ENCODE measurements at places on chromosomes 6 and 20. TPM values are rescaled to one million over a fixed set of nuclear protein-coding genes. Genes with fewer than 3 reads are reported as not detected.

HNF4A gene
- 0.93 TPM for polyA plus RNA-seq

RGS17 gene
- 2.7 TPM for polyA plus RNA-seq

- H3K4me1 ChIP-seq, result peaks cover 8% of the 10 kb centered on the region
- no peaks in the 10 kb centered on the region for H3K36me3 ChIP-seq
- no peak overlapping the region for H3K27ac ChIP-seq
- DNase-seq, result no peak
These were observed 161.5 kb downstream of the KIF6 start for GRCh38 chr6:39563566-39564311.

GRCh38 chr6:5677219-5678000, 329.3 kb downstream of the NRN1 start:
- H3K36me3 ChIP-seq, result no peaks in the 10 kb centered on the region
- peaks cover 7% of the 10 kb centered on the region for H3K4me1 ChIP-seq
- H3K4me3 ChIP-seq, result no peak overlapping the region
- H3K27ac ChIP-seq, result no peak overlapping the region

GRCh38 chr6:18179770-18180356, 24.6 kb downstream of the KDM1B start:
- H3K27me3 ChIP-seq, result no peaks in the 10 kb centered on the region
- no peak overlapping the region for H3K4me3 ChIP-seq
- DNase-seq, result no peak
- H3K36me3 ChIP-seq, result peaks cover 2% of the 10 kb centered on the region

GRCh38 chr20:38146628-38147027, 18.4 kb downstream of the TGM2 start:
- H3K36me3 ChIP-seq, result peaks cover 47% of the 10 kb centered on the region
- no peak for DNase-seq
- H3K4me1 ChIP-seq, result peaks cover 81% of the 10 kb centered on the region
- no peak overlapping the region for H3K4me3 ChIP-seq

RAB44 gene
- polyA plus RNA-seq, result 0.06 TPM

KCNK15 gene
- polyA plus RNA-seq, result not detected

MRAP2 gene
- polyA plus RNA-seq, result 5.9 TPM

GRCh38 chr6:6918216-6918983, 189.4 kb upstream of the RREB1 start:
- H3K27ac ChIP-seq, result no peak overlapping the region
- H3K27me3 ChIP-seq, result no peaks in the 10 kb centered on the region
- no peak overlapping the region for H3K4me3 ChIP-seq
- no peak for DNase-seq

- H3K4me1 ChIP-seq, result no peaks in the 10 kb centered on the region
- H3K27ac ChIP-seq, result no peak overlapping the region
- no peak for DNase-seq
- H3K4me3 ChIP-seq, result no peak overlapping the region
- no peaks in the 10 kb centered on the region for H3K36me3 ChIP-seq
These were observed 14.5 kb downstream of the COL11A2 start for GRCh38 chr6:33177552-33178446.

SIRPD gene
- not detected for polyA plus RNA-seq

GRCh38 chr20:44765701-44766347, 20.2 kb downstream of the KCNK15 start:
- H3K27ac ChIP-seq, result no peak overlapping the region
- no peaks in the 10 kb centered on the region for H3K36me3 ChIP-seq
- no peaks in the 10 kb centered on the region for H3K27me3 ChIP-seq
- H3K4me1 ChIP-seq, result peaks cover 6% of the 10 kb centered on the region
- no peak for DNase-seq

AIG1 gene
- polyA plus RNA-seq, result 37.4 TPM

GABRR1 gene
- polyA plus RNA-seq, result not detected

GRCh38 chr6:87671555-87672029, 30.4 kb downstream of the AKIRIN2 start:
- no peak for DNase-seq
- peaks cover 37% of the 10 kb centered on the region for H3K4me1 ChIP-seq
- H3K27me3 ChIP-seq, result no peaks in the 10 kb centered on the region
- H3K4me3 ChIP-seq, result no peak overlapping the region

- no peaks in the 10 kb centered on the region for H3K36me3 ChIP-seq
- no peaks in the 10 kb centered on the region for H3K27me3 ChIP-seq
- no peak for DNase-seq
- no peaks in the 10 kb centered on the region for H3K4me1 ChIP-seq
- H3K27ac ChIP-seq, result no peak overlapping the region
These were observed 174.4 kb upstream of the NT5E start for GRCh38 chr6:85275338-85275985.

DNA sequence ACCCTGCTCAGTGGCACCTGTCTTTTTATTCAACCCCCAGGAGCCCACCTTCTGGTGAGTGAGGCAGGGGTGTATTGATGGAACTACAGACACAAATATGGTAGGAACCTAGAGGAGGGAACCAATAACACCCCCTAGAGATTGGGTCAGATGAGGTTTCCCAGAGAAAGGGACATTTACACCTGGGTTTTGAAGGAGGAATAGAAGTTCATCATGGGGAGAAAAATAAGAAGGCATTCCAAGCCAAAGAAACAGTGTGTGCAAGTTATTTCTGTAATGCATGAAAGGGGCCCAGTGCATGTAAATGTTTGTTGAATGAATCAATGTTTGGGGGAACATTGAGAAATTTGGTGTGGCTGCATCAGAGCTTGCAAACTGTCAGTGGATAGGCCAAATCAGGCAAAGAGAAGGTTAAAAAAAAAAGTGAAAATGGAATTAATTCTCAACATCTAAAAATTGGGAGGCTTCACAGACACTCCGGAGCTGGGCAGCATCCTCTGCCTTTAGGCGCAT, 11.1 kb upstream of the KIAA1755 start:
- no peak overlapping the region for H3K27ac ChIP-seq
- H3K27me3 ChIP-seq, result no peaks in the 10 kb centered on the region
- DNase-seq, result no peak

DNA sequence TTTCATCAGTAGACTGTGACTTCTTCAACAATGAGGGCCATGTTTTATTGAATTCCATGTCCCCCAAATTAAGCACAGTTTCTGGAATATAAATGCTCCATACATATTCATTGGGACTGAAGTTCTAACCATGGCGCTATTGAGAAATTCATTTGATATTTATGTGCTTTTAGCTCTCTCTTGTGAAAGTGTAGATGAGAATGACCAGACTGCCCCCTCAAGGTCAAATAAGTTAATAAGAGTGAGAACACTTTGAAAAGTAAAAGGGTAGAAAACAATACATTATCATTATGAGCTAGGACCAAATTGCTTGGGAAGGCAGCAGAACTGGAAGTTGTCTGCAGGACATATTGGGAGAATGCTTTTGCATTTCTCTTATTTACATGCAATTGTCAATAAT, 597.9 kb downstream of the EPM2A start:
- H3K27me3 ChIP-seq, result no peaks in the 10 kb centered on the region
- no peak overlapping the region for H3K27ac ChIP-seq
- H3K4me3 ChIP-seq, result no peak overlapping the region
- DNase-seq, result no peak
- no peaks in the 10 kb centered on the region for H3K36me3 ChIP-seq

- no peaks in the 10 kb centered on the region for H3K4me1 ChIP-seq
- no peak overlapping the region for H3K4me3 ChIP-seq
- H3K27ac ChIP-seq, result no peak overlapping the region
- no peaks in the 10 kb centered on the region for H3K27me3 ChIP-seq
These were observed 71.2 kb upstream of the THBS2 start for GRCh38 chr6:169324656-169325459.

DNA sequence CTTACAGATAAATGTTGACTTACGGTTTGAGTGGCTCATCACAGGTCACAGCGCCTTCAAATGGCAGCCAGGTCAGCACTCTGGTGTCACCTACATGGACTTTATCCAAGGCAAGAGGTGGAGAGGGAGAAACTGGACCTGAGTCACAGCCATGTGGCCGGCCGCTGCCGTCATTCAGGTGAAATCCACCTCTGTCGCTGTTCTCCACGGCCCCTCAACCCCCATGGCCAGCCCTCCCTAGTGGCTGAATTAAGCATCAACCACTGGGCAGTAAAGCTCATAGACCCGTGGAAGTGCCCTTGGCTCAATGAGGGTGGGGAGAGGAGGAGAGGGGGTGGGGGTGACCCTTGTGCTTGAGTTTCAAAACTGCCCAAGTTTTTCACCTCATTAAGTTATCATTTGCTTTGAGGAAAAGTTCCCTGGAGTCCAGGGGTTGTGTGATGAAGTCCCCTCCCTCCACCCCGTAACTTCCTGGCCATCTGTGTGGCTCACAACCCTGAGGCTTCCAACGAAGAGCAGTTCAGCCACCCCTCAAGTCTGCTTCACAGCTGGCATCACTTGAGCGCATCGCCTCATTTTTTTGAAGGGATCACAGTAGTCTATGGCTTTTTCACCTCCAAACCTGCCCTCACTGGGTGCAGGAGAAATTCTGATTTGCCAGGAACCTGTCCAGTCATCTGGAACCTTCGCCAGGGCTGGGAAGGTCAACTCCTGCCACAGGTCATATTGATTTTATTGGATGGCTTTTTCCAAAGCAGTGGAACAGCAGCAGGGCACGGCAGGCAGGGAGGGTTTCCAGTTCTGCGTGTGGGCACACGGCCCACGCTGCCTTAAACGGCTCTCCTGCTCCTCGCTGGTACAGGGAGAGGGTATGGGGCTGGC, 43.5 kb upstream of the APCDD1L start:
- no peak for DNase-seq
- no peak overlapping the region for H3K4me3 ChIP-seq
- H3K27ac ChIP-seq, result no peak overlapping the region

DNA sequence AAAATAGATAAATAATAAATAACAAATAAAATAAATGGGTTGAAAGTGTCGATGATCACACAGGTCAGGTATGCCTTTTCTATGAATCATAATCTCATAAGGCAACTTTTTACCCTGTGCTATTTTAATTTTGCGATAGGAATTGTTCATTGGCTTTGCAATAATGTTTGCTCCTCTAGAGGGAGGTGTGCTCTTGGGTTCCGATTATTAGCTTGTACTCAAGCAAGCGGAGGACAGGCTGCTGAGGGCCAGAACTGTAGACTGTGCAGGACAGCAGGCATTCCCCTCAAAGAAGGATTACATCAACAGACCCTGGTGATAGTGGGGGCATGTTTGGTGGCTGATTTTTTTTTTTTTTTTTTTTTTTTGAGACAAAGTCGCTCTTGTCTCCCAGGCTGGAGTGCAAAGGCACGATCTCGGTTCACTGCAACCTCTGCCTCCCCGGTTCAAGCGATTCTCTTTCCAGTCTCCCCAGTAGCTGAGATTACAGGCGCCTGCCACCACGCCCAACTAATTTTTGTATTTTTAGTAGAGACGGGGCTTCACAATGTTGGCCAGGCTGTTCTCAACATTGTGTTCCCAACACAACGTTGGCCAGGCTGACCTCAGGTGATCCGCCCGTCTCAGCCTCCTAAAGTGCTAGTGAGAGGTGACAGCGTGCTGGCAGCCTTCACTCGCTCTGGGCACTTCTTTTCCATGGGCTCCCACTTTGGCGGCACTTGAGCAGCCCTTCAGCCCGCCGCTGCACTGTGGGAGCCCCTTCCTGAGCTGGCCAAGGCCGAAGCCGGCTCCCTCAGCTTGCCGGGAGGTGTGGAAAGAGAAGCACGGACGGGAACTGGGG, 35.6 kb downstream of the RIOK1 start:
- no peak for DNase-seq
- H3K27ac ChIP-seq, result no peak overlapping the region
- H3K4me1 ChIP-seq, result no peaks in the 10 kb centered on the region
- no peak overlapping the region for H3K4me3 ChIP-seq
- H3K36me3 ChIP-seq, result peaks cover 2% of the 10 kb centered on the region

TCF21 gene
- 213 TPM for polyA plus RNA-seq

HSPA1L gene
- polyA plus RNA-seq, result 2.9 TPM

CD40 gene
- polyA plus RNA-seq, result 17.8 TPM

- H3K4me3 ChIP-seq, result no peak overlapping the region
- DNase-seq, result no peak
- no peaks in the 10 kb centered on the region for H3K36me3 ChIP-seq
- no peak overlapping the region for H3K27ac ChIP-seq
These were observed 37.6 kb upstream of the PTPRK start for GRCh38 chr6:128558021-128558420.

GRCh38 chr6:12009876-12010634, 2.1 kb upstream of the HIVEP1 start:
- H3K4me1 ChIP-seq, result peaks cover 5% of the 10 kb centered on the region
- peak; percentile 60 for DNase-seq
- H3K36me3 ChIP-seq, result no peaks in the 10 kb centered on the region
- peak overlapping the region; percentile 97 for H3K27ac ChIP-seq
- H3K4me3 ChIP-seq, result peak overlapping the region; percentile 70

Measured in left lung (tissue), 14 donors.